Chondrocyte (in vitro differentiated cells): ENCODE measurements at places on chromosomes 4 and X.

DNA sequence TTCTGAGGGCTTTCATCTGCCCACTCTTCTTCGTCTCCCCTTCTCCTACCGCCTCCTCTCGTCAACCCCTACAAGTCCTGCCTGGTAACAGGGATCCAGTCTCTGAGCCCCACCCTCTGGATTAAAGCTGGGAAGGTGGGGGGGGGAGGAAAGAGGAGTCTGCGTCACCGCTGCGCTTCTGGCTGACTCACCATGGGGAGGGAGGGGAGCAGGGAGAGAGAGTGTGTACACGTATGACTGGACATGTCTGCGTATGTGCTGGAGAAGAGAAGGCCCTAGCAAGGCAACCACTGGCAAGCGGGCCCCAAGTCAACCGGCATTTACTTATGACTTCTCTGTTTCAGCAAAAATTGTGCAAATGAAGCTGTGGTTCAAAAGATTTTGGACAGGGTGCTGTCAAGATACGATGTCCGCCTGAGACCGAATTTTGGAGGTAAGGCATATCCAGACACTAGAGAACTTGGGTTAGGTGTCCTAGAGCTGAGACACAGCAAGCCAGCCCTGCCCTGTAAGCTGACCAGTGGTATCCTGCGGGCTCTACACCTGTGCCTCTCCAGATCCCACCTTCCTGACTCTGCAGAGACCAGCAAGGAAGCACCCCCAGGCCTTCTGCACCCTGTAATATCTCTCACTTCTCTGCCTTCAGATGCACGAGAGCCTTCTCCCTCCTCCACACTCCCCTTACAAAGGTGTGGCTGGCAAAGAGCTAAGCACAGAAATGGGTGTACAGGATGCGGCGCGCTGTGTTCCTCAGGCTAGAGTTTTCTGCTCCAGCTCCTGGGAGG, 2.5 kb downstream of the GABRQ start:
- no peaks in the 10 kb centered on the region for H3K36me3 ChIP-seq
- H3K4me1 ChIP-seq = no peaks in the 10 kb centered on the region
- no peak overlapping the region for H3K27ac ChIP-seq
- peaks cover 17% of the 10 kb centered on the region for H3K27me3 ChIP-seq
- no peak overlapping the region for H3K4me3 ChIP-seq
- no peak for DNase-seq

DNA sequence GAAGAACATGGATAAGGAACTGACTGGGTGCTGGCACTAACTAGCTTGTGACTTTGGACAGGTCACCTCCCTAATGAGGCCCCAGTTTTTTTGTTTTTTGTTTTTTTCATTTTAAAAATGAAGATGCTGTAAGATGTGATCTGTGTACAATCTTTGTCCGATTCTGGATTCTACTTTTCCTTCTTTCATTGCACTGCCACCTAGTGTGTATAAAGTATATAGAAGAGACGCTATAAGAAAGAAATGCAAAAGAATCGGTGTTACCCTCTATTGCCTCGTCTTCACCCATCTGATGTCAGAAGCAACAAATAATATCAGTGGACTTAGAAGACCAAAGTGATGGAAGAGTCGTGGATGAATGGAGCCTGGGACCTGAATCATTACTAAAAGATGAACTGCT, 58.6 kb upstream of the P2RY10 start:
- H3K4me1 ChIP-seq = no peaks in the 10 kb centered on the region
- no peak overlapping the region for H3K27ac ChIP-seq
- H3K4me3 ChIP-seq = no peak overlapping the region
- no peak for DNase-seq
- H3K36me3 ChIP-seq = no peaks in the 10 kb centered on the region
- H3K27me3 ChIP-seq = no peaks in the 10 kb centered on the region

DNA sequence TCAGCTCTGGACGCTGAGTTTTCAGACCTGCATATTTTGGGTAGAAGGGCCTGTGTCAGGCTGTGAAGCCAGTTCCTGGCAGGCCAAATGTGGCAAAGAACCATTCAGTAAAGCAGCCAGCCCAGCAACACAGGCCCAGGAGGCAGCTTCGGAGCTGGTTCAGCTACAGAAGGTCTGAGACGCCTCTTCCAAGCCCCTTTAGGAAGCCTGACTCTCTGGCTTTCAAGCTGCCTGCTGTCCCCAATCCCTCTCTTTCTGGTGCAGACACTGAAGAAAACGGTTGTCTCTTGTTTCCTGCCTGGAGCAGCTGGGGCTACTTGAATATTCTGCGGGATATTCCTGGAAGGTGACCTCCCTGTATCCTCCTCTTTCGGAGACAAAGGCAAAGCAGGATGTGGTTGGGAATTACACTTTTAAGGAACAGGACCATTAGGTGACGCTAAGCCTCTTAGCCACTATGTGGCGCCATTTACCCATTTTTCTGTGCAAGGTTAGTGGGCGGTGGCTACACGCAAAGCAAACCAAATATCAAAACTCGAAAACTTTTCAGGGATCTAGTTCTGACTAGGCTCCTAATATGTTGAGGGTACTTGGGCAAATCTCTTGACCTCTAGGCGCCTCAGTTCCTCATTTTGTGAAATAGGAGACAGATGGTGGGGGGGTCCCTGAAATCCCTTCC, 47.2 kb upstream of the LAS1L start:
- H3K27ac ChIP-seq = no peak overlapping the region
- H3K36me3 ChIP-seq = no peaks in the 10 kb centered on the region
- no peak for DNase-seq
- peaks cover 6% of the 10 kb centered on the region for H3K27me3 ChIP-seq
- H3K4me3 ChIP-seq = no peak overlapping the region

DNA sequence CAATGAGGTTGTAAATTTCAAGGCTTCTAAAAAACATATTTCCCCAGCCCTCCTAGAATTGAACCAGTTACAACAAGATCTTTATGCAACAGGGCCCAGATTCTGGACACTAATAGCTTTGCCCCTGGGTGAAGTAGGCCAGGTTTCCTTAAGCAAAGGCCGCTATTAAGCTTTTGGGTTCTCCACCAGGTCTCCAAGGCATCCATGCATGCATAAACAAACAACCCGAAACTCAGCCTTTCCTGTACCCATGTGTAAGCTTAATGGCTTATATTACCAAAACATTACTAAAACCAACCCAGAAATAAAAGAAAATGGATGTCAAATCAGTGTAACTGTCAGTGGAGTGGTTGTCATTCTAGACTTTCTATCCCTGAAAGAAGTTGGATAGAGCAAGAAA, 137.1 kb downstream of the ARHGAP6 start:
- no peaks in the 10 kb centered on the region for H3K36me3 ChIP-seq
- no peak for DNase-seq
- no peaks in the 10 kb centered on the region for H3K27me3 ChIP-seq
- no peak overlapping the region for H3K27ac ChIP-seq

DNA sequence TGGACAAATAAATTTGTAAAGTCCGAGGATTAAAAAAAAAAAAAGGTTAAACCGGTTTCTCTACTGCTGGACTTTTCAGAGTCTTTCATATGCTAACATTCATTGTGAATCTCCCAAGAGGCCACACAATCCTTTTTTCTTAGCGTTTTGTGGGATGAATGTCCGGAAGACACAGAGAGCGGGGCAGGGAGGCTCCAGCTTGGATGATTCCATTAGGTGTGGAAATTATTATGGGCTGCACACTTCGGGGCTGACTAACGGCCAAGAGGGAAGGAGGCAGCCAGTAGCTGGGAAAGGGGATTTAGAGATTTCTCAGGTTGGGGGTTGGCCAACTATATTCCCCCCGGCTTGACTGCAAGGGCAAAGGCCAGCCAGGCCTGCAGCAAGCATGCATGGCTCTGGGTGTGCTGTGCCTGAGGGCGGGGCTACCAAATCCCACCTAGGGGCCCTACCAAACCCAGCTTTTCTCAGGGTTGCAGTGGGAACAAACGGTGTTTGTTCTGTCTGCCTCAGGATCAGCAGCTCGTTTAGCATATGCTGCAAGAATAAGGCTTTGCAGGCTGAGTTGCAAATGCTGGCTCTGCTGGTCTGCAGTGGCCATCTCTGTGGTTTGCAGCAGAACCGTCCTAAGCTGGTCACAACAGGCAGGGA, 28.6 kb downstream of the NYX start:
- H3K27me3 ChIP-seq = no peaks in the 10 kb centered on the region
- no peak overlapping the region for H3K4me3 ChIP-seq
- no peak for DNase-seq
- no peaks in the 10 kb centered on the region for H3K36me3 ChIP-seq
- no peak overlapping the region for H3K27ac ChIP-seq
- peaks cover 8% of the 10 kb centered on the region for H3K4me1 ChIP-seq

GRCh38 chrX:10119399-10119990, 37.3 kb upstream of the CLCN4 start:
- no peaks in the 10 kb centered on the region for H3K27me3 ChIP-seq
- H3K4me1 ChIP-seq = peaks cover 25% of the 10 kb centered on the region
- H3K4me3 ChIP-seq = no peak overlapping the region
- H3K36me3 ChIP-seq = peaks cover 5% of the 10 kb centered on the region
- no peak overlapping the region for H3K27ac ChIP-seq
- no peak for DNase-seq

DNA sequence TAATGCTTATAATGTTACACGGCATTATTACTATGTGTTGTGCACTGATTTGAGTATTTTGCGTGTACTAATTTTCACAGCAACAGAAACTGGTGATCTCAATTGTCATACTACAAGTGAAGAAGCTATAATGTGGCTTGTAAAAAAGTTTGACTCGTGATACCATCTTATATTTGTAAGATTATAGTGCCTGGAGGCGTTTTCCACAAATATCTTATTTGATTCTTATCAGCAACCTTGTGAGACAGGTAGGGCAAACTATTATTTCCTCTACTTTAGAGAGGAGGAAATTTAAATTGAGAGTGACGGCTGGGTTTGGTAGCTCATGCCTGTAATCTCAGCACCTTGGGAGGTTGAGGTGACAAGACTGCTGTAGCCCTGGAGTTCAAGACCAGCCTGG, 4.5 kb downstream of the CUL4B start:
- H3K27ac ChIP-seq = no peak overlapping the region
- no peak overlapping the region for H3K4me3 ChIP-seq
- no peak for DNase-seq
- H3K36me3 ChIP-seq = no peaks in the 10 kb centered on the region

DNA sequence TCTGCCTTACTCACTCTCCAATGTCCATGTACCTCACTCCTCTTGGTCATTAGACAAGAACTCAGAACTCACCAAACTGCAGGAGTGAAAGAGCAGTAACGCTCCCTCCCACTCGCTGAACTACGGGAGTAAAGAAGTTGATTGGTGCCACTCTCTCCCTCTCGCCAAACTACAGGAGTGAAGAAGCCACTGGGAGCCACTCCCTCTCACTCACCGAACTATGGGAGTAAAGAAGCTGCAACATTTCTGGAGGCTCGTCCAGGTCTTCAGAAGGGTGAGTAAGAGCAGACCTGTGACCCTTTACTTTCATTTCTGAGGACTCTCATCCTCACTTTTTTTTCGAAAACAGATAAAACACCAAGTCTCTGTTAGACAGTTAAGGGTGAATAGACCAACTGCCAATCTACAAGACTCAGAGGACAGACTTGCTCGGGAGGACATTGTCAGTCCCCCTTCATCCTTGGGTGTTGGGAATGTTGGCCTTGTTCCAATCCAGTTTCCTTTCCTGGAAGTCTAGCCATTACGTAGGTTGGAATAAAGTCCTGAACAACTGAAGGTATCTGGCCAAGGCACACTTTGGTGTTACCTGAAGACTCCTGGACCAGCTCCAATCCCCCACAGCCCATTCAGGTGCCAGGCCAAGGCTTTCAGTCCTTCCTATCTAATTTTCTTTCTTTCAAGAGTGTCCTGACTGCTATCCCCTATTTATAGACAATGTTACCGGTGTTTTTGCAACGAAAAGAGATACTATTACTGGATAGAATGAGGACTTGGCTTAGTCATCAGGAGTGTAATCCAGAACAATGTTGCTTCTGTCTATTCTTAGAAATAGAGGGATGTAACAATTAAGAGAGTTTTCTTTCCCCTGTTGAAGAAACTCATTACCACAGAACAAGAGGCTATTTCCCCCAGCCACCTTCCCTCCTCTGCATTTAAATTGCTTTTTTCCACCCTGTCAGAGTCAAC, 11.0 kb upstream of the COL25A1 start:
- H3K4me3 ChIP-seq = no peak overlapping the region
- no peaks in the 10 kb centered on the region for H3K27me3 ChIP-seq
- peaks cover 4% of the 10 kb centered on the region for H3K4me1 ChIP-seq
- DNase-seq = no peak

DNA sequence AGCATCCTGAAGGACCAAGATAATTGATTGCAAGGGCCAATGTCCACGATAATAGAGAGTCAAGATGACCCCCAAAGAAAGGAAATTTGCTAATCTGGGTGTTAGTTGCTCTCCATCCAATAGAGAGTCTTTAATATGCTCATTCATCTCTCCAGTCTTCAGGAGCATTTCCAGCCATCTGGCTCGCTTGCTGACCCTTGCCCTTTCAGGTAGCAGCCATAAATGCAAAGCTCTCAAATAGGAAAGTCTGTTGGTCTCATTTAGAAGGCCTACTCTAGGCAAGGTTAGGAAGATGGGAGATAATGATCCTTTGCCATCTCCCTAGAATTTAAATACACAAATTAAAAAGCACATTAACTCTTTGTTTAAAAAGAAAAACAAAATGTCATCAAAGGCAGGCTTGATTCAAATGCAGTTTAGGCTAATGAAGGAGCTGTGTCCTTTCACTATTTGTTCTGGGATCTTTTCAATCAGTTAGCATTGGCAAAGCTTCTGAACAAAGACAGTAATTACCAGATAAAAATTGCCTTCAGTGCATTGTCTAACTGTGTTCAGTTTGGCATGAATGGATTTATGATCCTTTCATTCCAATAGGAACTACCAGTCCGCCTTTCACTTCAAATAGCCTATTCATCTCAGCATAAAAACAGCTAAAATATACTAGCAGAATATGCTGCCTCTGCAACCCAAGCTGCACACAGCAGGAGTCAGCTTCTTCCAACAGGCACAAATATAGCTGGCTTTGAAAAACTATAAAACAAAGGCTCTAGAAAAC, 49.6 kb upstream of the ATXN3L start:
- H3K4me3 ChIP-seq = no peak overlapping the region
- H3K36me3 ChIP-seq = no peaks in the 10 kb centered on the region
- H3K27ac ChIP-seq = no peak overlapping the region
- DNase-seq = no peak
- peaks cover 24% of the 10 kb centered on the region for H3K4me1 ChIP-seq

DNA sequence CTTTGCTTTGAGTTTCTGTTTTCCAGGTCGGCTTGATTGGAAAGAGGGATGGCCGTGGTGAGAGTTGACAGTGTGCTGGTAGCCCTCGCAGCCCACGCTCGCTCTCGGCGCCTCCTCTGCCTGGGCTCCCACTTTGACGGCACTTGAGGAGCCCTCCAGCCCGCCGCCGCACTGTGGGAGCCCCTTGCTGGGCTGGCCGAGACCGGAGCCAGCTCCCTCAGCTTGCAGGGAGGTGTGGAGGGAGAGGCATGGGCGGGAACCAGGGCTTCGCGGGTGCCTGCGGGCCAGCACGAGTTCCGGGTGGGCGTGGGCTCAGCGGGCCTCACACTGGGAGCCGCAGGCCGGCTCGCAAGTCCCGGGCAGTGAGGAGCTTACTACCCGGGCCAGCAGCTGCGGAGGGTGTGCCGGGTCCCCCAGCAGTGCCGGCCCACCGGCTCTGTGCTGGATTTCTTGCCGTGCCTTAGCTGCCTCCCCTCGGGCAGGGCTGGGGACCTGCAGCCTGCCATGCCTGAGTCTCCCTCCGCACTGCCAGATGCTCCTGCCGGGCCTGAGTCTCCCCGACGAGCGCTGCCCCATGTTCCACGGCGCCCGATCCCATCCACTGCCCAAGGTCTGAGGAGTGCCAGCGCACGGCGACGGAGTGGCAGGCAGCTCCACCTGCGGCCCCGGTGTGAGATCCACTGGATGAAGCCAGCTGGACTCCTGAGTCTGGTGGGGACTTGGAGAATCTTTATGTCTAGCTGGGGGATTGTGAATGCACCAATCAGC, 166.4 kb upstream of the FAT1 start:
- no peak overlapping the region for H3K27ac ChIP-seq
- no peaks in the 10 kb centered on the region for H3K36me3 ChIP-seq
- no peaks in the 10 kb centered on the region for H3K27me3 ChIP-seq
- no peak for DNase-seq
- H3K4me1 ChIP-seq = peaks cover 34% of the 10 kb centered on the region
